ENCODE measurements at places on chromosomes 6 and 20.

GRCh38 chr6:135114355-135115145 is 59.9 kb upstream of the HBS1L start:
- DNase-seq: no peak

DNA sequence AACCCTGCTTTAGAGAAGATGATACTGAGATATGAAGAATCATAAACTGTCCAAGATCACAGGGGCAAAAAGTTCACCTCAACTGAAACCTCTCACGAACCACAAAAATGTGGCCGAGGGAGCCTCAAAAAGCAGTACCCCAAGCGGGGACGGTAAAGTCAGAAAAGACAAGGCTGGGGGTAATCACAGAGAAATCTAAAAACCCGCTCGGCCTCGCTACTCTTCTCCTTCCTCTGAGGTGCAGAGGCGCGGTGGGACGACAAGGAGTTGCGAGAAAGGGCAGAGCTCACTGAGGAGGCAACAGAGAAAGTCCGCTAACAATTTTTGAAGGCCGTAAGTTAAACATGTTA is 356 bp upstream of the IRAK1BP1 start:
- DNase-seq: peak; percentile 29

- DNase-seq: no peak
Observed at GRCh38 chr20:48698507-48699267, 129.1 kb downstream of the PREX1 start.

- no peak for DNase-seq
Observed at GRCh38 chr6:11221623-11222384, 10.7 kb downstream of the NEDD9 start.

DNA sequence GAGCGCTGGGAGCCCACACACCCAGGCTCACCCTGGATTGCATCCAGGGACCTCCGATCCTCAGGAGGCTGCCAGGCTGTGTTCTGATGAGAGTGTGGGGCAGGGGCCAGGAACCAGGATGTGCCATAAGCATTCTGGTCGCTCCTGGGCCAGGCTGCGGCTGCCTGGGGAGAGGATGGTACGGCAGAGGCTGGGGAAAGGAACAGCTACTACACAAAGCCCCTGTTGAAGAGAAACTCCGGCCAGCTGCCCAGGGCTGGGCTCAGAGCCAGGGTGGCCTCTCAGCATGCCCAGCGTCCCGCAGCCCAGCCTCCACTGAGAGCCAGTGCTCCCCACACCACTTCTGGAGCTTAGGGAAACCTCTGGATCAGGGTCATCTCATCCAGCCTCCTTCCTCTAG is 21.7 kb upstream of the OCSTAMP start:
- DNase-seq: no peak

- no peak for DNase-seq
Observed at GRCh38 chr6:84037425-84038089, 4.0 kb downstream of the MRAP2 start.

GRCh38 chr6:109255946-109256640 is 126.2 kb downstream of the CD164 start:
- DNase-seq: no peak

Measured in GM12891 (cell line).